ENCODE measurements at places on chromosomes 6 and 20.

- no peak for DNase-seq
These were observed 84.0 kb upstream of the LRFN2 start for GRCh38 chr6:40671001-40671693.

- DNase-seq, result no peak
These were observed 27.5 kb upstream of the AFDN start for GRCh38 chr6:167799033-167799821.

DNA sequence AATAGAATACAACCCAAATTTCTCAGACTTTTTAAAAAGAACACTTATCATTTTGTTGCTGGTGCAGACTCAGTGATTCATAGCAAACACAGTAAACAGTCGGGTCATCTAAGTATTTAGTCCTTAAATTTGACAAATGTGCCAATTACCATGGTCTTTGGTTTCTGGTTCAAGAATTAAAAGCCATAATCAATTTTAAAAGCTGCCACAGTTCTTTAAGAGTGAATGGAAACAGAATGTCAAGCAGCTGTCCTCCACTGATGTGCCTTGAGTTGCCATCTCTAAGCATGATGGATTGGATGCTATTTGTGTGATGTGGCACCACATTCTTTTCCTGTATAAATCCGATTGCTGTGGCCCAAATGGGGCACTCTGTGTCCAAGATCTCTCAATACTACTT lies 67.2 kb upstream of the MLIP start:
- DNase-seq, result no peak

GRCh38 chr20:62696434-62696957 lies 12.1 kb upstream of the NTSR1 start:
- DNase-seq, result no peak

DNA sequence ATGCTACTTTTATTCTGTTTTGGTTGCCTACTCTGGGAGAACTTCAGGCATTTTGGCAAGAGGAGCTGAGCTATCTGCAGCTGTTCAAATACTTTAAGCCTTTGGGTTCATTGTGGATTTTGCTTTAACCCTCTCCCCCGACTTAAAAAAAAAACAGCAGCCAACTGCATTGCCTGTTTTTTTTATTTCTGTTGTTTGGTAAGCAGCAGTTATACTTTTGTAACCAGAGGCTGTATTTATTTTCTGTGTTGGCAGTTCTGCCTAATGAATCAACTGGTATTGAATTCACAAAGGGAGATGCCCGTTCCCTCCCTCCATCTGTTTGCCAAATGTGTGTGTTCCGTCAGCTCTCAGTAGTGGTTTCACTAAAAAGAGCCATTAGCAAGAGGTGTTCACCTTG lies 484.0 kb downstream of the UTRN start:
- DNase-seq, result no peak

- DNase-seq, result no peak
These were observed 45.8 kb downstream of the CLIC5 start for GRCh38 chr6:45969883-45970282.

DNA sequence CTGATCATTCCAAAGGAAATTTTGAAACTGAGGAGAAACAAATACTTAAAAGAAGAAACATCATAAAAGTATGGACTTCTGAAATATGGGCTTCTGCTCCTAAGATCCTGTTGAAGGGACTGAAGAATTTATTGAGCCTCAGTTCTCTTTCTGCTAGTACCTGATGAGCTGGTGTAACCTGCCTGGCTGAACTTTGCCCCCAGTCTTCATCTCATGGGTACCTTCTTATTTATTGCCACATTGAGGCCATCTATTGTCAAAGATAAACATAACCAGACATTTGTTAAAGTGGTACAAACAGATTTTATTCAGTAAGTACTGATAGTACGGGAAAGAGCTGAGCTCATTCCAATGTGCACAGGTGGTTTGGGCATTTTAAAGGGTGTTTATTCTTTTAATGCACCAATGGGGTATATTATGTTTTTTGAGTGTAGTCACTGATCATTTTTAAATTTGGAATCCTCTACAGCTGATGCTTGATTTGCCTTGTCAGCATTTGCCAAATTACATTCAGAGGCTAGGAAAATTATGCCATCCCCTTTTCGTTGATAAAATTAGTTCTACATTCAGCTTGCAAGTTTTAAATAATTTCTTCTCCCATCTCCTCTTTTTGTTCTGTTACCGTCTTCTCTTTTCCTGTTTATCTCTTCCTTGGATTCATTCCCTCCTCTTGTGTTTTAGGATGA lies 118.2 kb downstream of the PRIM2 start:
- no peak for DNase-seq

- DNase-seq, result peak; percentile 39
These were observed 167.1 kb downstream of the PHF3 start for GRCh38 chr6:63802606-63803206.

All from suppressor macrophage treated with lipopolysaccharide for 1 hour (primary cell).